Cortex of kidney (tissue), 1 donor: ENCODE measurements at places on chromosomes 12 and 14.

GRCh38 chr12:111597831-111598636, 1.1 kb downstream of the ATXN2 start:
- peak; percentile 9 for DNase-seq

GRCh38 chr12:80442426-80443222, 1.4 kb upstream of the PTPRQ start:
- DNase-seq, result no peak

DNA sequence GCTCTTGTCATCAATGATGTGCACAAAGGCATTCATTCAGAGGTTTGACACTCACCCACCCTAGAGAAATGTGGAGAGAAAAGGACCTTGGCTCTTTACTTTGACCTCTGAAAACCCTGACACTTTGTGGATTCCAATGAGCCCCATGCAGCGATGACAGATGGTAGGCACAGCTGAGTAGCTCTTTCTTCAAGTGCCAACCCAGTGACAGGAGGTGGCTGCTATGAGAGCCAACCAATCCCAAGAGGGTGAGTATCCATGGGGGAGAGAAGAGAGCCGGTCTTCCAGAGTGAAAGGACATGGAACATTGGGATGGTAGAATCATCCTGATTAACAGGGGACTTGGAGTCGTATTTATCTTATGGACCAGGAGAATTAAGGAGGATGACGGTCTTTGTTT, 17.8 kb downstream of the SLC8A3 start:
- DNase-seq, result no peak

GRCh38 chr14:33938131-33938949, 12.5 kb downstream of the EGLN3 start:
- no peak for DNase-seq

DNA sequence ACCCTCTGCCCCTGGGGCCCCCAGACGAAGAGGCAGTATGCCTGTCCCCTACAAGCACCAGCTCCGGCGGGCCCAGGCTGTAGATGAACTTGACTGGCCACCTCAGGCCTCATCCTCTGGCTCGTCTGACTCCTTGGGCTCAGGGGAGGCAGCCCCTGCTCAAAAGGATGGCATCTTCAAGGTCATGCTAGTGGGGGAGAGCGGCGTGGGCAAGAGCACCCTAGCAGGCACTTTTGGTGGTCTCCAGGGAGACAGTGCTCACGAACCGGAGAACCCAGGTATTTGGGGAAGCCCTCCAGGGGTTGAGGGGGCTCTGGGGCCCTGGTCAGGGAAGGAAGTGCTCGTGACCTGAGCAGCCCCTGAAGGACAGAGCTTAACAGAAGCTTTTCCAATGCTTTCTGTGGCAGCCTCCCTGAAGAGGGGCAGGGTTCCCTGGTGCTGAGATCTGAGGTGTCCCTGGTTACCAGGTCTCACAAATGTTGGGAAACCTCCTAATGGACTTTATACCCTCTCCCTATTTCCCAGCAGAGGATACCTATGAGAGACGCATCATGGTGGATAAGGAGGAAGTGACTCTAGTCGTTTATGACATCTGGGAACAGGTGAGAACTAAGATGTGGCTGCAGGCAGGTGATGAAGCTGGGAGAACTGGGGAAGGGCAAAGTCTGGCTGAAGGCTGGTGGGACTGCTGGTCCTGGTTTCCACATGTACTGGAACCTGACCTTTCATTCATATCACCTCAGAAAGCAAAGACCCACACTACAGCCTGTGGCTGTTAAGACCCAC, 1.9 kb downstream of the REM2 start:
- DNase-seq, result no peak

DNA sequence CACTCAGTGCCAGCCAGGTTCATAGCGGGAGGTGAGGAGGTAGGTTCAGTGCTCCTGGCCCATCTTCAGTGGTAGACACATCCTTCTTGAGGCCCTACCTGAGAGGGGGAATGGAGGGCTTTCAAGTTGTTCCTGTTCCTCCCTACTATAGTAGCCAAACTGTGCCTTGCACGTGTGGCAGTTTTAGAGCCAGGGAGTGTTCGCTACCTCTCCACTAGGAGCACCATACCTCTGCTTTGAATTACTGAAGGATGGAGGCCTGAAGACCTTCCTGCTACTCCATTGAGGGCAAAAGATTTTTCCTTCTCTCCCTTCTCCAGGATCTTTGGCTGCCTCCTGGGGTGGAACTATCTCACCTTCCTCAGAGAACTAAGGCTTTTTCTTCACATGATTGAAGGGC, 5.9 kb upstream of the ALG10 start:
- DNase-seq, result no peak

DNA sequence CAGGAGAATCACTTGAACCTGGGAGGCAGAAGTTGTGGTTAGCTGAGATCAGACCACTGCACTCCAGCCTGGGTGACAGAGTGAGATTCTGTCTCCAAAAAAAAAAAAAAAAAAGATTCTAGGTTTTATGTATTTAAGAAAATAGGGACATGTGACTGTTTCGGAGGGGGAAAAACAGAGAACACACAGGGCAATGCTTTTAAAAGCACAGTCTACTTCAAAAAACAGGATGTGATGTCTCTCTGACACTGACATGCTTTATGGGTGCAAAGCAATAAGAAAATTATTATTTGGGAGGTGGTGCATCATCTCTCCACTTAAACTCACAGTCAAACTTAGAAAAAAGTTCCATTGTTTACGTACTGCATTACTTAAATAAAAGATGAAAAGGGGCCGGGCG, 28.7 kb downstream of the CLIP1 start:
- no peak for DNase-seq

DNA sequence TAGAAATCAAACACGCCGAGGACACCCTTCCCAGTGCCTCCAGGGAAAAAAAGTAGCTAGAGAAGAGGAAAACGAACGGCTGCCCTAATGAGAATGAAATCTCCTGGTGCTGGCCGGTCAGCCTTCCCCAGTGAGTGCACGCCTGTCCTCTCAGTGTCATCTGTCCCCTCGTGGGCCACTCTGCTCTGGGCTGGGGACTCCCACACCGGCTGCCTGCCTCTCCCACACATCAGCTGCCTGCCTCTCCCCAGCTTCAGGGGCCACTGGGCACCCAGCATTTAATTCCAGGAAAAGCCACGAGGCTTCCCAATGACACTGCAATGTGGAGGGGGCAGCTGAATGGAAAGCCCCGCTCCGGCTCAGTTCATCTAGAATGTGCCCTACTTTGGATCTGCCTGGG, 59.0 kb downstream of the CCDC85C start:
- no peak for DNase-seq

GRCh38 chr14:95199298-95199983, 42.1 kb upstream of the DICER1 start:
- no peak for DNase-seq

DNA sequence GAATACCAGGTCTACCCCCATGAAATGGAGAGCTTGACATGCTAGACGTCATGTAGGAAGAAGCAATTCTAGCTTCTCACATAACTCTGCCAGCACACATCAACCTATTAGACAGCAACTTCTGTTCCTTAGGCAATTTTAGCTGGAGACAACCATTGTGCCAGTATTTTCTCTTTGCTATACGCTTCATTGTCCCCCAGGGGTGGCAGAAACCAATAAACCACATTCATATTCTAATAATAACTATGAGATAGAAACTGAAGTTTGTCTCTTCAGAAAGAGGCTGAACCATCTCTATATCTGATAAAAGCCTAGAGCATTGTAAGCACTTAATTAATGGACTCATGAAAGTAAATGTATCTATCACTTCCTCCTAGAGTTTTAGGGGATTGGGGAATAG, 278.6 kb downstream of the FOXG1 start:
- no peak for DNase-seq

DNA sequence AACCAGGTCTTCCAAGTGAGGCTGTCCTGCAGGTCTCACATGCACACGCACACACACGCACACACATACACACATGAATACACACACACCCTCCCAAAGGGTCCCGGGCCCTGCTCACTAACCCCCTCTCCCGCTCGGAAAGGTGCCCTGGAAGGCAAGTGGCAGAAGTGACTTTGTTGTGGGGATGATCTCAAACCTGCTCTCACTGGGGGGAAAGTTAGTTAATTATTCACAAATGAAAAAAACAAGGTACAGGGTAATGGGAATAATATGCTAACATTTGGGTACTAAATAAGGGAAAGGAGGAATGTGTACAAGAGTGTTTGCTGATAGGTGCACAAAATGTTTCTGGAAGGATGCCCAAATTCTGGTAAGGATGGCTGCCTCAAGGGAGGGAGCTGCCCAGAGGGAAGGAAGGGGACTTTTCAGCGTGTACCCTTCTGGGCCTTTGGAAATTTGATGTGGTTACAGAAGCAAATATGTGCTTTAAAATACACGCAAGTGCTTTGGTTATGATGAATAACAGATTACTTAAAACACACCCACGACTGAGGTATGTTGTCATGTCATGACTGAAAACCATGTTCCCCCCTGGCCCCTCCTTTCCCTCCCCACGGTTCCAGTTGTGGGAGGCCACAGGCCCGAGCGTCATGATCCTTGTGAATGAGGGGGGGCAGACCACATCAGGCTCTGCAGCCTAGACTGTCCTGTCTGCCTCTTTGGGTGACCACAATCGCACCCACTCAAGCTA, 43.3 kb upstream of the PLEKHG6 start:
- no peak for DNase-seq

GRCh38 chr12:81252228-81252627, 174.3 kb downstream of the ACSS3 start:
- DNase-seq, result no peak

DNA sequence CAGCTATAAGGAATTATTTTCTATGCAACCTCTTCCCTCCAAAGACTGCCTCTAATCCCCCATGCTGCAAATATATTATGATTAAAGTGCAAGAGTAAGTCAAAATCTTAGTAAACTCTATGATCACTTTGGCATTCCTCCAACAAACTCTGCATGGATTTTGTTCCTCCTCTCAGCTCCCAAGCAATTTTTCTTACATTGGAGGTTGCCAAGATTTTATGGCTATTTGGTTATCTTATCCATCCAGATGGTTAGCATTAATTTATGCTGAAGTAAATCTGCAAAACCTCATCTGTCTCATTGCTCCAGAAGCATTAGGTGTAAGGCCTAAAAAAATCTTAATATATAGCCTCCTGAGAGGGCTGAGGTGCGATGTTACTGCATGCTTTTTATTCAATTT, 228.1 kb downstream of the CHST11 start:
- no peak for DNase-seq

- DNase-seq, result no peak
These were observed 187.2 kb downstream of the TTC8 start for GRCh38 chr14:89011355-89012281.

- no peak for DNase-seq
These were observed 8.5 kb upstream of the ERP27 start for GRCh38 chr12:14946861-14947260.

- no peak for DNase-seq
These were observed 463.0 kb downstream of the AACS start for GRCh38 chr12:125528281-125528680.

DNA sequence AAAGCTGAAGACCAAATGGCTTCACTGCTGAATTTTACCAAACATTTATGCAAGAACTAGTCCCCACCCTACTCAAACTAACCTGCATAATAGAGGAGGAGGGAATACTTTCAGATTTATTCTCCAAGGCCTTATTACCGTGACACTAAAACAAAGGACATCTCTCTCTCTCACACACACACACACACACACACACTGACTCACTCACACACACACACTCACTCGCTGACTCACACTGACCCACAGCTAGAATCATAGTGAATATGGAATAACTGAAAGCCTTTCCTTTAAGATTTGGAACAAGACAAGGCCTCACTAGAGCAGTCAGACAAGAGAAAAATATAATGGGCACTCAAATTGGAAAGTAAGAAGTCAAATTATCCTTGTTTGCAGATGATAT, 1014.1 kb downstream of the TMTC2 start:
- no peak for DNase-seq

DNA sequence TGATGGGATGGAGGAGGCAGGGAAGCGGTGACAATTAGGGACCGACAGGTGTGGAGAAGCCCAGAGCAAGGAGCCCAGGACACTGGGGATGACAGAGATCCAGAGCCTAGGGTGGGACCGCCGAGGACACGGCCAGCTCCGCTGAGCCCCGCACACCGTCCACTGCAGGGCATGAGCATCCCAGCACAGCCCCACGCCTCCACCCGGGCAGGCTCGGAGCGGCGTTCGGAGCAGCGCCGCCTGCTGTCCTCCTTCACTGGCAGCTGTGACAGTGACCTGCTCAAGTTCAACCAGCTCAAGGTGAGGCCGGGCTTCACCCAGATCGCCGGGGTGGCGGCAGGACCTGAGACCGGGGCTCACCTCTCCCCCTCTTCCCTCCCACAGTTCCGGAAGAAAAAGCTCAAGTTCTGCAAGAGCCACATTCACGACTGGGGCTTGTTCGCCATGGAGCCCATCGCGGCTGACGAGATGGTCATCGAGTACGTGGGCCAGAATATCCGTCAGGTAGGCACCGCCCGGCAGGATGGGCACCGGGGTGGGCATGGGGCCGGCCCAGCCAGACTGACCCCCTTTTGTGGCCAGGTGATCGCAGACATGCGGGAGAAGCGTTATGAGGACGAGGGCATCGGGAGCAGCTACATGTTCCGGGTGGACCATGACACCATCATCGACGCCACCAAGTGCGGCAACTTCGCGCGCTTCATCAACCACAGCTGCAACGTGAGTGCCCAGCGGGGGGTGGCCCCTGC, 23.7 kb downstream of the SETD1B start:
- DNase-seq, result no peak

- DNase-seq, result no peak
These were observed 441 bp downstream of the PDE3A start for GRCh38 chr12:20368651-20369304.

DNA sequence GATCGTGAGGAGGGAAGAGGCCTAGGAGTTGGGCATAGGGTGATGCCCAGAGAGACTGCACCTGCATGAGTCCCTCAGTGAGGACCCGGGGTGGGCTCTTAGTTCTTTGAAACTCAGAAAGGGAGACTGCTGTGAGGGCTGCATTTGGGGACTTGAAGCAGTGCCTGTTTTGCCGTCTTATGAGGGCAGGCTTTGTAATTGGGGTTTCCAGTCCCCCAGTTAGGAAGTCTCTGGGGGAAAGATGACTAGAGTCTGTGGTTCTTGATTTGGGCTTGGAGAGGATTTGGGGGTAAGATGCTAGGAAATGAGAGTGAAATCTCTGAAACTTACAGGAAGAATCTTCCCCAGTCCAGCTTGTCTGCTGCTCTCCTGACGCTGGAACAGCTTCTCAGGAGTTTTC, 99.6 kb downstream of the ARF6 start:
- no peak for DNase-seq

GRCh38 chr14:74922752-74923401, at the start of gene RPS6KL1:
RPS6KL1 (minus strand) TSS chr14:74923260; CDS start chr14:74921541, 1,719 bp downstream.
- no peak for DNase-seq

GRCh38 chr12:102959391-102959790, 1.9 kb downstream of the ASCL1 start:
- no peak for DNase-seq

DNA sequence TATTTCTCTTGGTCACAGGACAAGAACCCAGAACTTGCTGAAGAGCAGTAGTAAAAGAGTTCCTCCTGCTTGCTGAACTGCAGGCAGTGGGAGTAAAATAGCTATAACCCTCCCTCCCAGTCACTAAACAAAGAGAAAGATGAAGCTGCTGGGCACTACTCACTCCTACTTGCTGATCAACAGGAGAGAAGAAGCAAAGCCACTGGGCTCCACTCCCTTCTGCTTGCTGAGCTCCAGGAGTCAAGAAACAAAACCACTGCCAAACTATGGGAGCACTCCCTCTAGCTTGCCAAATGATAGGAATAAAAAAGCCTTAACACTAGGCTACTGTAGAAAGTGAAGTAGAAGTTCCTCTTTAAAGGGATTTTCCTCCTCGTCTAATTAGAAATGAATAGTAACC, 155.3 kb downstream of the RASSF9 start:
- no peak for DNase-seq
